ENCODE measurements at places on chromosomes 7 and 10. TPM values are rescaled to one million over a fixed set of nuclear protein-coding genes. Genes with fewer than 3 reads are reported as not detected.
A peak's percentile ranks its signal among the peaks of the same experiment; 100 is the strongest.

DNA sequence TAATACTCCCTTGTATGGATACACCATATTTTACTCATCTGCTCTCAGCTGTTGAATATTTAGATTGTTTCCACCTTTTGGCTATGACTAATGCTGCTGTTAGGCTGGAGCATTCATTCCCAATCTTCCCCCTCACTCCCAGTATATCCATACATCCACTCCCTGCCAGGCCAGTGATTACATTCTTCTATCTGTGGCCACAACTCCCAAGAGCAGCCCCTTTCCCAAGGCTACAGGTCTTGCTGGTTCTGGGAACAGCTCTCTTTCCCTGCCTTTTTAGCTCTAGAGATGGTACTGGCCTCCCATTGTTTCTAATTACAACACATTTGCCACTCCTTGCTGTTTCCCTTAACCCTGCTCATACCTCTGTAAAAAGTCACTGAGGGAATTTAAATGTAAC lies 28.2 kb downstream of the SFR1 start:
- H3K36me3 ChIP-seq, result no peaks in the 10 kb centered on the region
- no peak overlapping the region for H3K27ac ChIP-seq
- no peak for DNase-seq
- H3K4me3 ChIP-seq, result no peak overlapping the region
- H3K27me3 ChIP-seq, result no peaks in the 10 kb centered on the region
- H3K4me1 ChIP-seq, result no peaks in the 10 kb centered on the region

GRCh38 chr7:151028948-151029501 lies 775 bp downstream of the ABCB8 start:
- H3K27ac ChIP-seq, result peak overlapping the region; percentile 84
- H3K36me3 ChIP-seq, result no peaks in the 10 kb centered on the region
- no peaks in the 10 kb centered on the region for H3K27me3 ChIP-seq
- H3K4me3 ChIP-seq, result peak overlapping the region; percentile 63
- peaks cover 22% of the 10 kb centered on the region for H3K4me1 ChIP-seq
- no peak for DNase-seq

- no peak overlapping the region for H3K27ac ChIP-seq
- no peaks in the 10 kb centered on the region for H3K4me1 ChIP-seq
- H3K36me3 ChIP-seq, result no peaks in the 10 kb centered on the region
- no peak overlapping the region for H3K4me3 ChIP-seq
Measured at GRCh38 chr10:126687121-126687606, 16.7 kb upstream of the C10orf90 start.

DNA sequence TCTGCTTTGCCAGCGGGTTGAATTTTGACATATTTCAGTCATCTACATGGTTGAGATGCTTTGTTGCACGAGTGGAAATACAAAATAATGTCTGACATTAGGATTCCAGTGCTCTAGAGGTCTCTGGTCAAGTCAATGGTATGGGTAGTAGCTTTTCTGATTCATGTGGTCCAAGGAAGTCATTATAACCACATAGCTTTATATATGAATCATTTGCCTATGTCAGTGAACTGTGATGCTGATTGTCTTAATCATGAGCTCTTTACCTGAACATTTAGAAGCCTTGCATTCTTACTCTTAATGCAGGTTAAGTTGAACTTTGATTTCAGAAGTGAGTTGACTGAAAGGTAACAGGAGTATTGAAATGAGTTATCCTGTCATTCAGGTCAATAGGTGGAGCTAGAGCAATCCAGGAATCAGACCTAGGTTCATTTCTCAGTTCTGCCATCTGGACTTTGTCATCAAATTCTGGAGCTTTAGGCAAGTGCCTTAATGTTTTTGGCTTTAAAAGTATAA lies 3.3 kb downstream of the MAPK8 start:
- no peak overlapping the region for H3K27ac ChIP-seq
- no peak for DNase-seq
- no peak overlapping the region for H3K4me3 ChIP-seq
- H3K4me1 ChIP-seq, result peaks cover 31% of the 10 kb centered on the region
- no peaks in the 10 kb centered on the region for H3K36me3 ChIP-seq

DNA sequence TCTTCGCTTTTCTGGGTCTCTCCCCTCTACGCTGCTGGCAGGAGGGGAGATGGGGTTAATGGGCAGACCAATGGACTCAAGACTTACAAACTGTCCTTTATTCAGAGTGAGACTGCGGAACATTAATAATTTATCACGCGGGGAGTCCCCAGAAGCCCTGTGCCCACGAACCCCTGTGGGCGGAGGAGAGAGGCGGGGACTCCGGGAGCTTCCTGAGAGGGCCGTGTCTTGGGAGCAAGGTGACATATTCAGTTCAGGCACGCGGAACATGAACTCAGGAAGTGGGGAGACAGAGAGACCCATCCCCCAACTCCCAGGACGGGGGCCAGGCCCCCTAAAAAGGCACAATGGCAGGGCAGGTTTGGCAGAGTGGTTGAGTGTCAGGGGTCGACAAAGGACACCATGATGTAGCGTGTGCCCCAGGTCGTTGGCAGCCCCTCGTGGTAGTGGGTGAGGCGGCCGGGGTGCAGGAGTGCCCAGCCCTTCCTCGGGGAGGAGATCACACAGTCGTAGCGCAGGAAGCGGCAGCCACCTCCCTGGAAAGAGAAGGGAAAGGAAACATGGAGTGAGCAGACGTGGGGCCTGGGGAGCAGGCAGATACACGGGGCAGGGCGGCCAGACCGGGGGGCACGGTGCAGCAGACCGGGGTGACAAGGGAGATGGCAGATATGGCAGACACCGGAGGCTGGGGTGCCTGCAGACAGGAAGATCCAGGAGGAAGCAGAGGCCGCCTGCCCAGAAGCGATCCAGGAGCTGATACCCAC lies 5.2 kb upstream of the MOGAT3 start:
- no peak overlapping the region for H3K4me3 ChIP-seq
- H3K27ac ChIP-seq, result no peak overlapping the region
- peaks cover 28% of the 10 kb centered on the region for H3K4me1 ChIP-seq
- peaks cover 10% of the 10 kb centered on the region for H3K27me3 ChIP-seq
- no peaks in the 10 kb centered on the region for H3K36me3 ChIP-seq

DNA sequence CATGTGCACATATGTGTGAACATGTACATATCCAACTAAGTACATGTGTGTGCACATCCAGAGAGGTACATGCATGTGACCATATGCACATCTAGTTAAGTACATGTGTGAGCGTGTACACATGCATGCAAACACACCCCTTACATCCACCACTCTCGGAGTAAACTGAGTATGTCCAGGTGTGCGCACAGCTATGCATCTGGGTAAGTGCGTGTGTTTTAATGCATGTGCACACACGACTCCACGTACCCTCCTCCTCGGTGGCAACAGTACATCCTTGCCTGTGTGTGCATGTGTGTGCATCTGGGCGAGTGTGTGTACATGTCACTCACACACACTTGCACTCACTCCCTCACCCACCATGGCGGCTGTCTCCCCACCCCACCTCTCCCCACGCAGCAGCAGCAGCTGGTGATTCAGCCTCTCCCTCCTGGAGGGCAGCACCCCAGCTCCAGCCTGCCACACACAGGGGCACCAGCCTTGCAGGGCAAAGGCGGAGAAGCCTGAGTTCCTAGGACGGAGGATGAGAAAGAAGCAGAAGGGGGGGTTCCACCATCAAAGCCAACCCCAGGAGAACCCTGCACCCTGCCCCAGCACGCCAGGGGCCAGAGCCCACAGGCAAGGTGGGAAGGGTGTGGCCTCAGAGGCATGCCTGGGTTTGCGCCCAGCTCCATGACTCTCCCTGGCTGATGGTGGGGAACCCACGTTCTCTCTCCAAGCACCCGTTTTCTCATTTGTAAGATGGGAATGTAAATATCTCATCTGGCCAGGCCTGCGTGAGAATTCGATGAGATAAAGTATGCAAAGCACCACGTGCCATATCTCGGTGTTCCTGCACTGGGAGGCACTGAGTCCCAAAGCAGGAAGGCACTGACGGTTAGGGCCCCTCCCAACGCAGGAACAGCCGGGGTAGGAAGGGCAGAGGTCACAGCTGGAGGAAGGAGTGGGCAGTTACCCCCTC lies 27.7 kb upstream of the DNAAF5 start:
- H3K27ac ChIP-seq, result peak overlapping the region; percentile 46
- DNase-seq, result peak; percentile 73
- H3K27me3 ChIP-seq, result no peaks in the 10 kb centered on the region
- H3K4me1 ChIP-seq, result peaks cover 41% of the 10 kb centered on the region
- no peak overlapping the region for H3K4me3 ChIP-seq
- no peaks in the 10 kb centered on the region for H3K36me3 ChIP-seq

DNA sequence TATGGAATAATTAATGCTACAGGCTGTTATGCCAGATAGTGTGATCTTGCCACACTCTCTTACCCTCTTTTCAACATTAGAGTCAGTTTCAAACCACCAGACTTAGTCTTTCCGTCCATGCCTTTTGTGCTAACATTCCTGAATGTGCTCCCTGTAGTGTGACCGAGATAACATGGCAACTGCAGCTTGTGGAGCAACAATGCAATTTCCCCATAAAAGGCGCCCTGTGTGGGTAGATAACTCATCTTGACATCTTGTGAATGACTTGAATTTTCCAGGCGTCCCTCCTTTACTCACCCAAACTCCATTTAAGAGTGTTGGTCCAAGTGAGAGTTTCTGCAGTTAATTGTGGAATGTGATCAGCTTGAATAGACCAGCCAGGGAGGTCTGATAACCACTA lies 99.6 kb downstream of the DNAH11 start:
- no peaks in the 10 kb centered on the region for H3K36me3 ChIP-seq
- no peak for DNase-seq
- H3K4me1 ChIP-seq, result no peaks in the 10 kb centered on the region
- no peaks in the 10 kb centered on the region for H3K27me3 ChIP-seq

GRCh38 chr7:47648275-47648925 lies 66.5 kb upstream of the TNS3 start:
- peak overlapping the region; percentile 83 for H3K27ac ChIP-seq
- H3K27me3 ChIP-seq, result no peaks in the 10 kb centered on the region
- peaks cover 19% of the 10 kb centered on the region for H3K4me1 ChIP-seq
- no peak overlapping the region for H3K4me3 ChIP-seq
- no peak for DNase-seq

GRCh38 chr7:43108255-43109011 lies 4.0 kb upstream of the HECW1 start:
- peaks cover 18% of the 10 kb centered on the region for H3K4me1 ChIP-seq
- H3K36me3 ChIP-seq, result no peaks in the 10 kb centered on the region
- H3K27ac ChIP-seq, result no peak overlapping the region

- no peak overlapping the region for H3K27ac ChIP-seq
- no peaks in the 10 kb centered on the region for H3K27me3 ChIP-seq
- no peak overlapping the region for H3K4me3 ChIP-seq
- no peak for DNase-seq
- H3K4me1 ChIP-seq, result no peaks in the 10 kb centered on the region
Measured at GRCh38 chr7:137828456-137828855, 18.3 kb downstream of the DGKI start.

JAKMIP3 gene
- total RNA-seq, result 0.60 TPM

GRCh38 chr10:91711885-91712680 lies 79.2 kb upstream of the PPP1R3C start:
- H3K4me1 ChIP-seq, result no peaks in the 10 kb centered on the region
- H3K27me3 ChIP-seq, result no peaks in the 10 kb centered on the region
- H3K27ac ChIP-seq, result no peak overlapping the region
- no peak for DNase-seq
- H3K4me3 ChIP-seq, result no peak overlapping the region

C10orf53 gene
- total RNA-seq, result not detected

DNA sequence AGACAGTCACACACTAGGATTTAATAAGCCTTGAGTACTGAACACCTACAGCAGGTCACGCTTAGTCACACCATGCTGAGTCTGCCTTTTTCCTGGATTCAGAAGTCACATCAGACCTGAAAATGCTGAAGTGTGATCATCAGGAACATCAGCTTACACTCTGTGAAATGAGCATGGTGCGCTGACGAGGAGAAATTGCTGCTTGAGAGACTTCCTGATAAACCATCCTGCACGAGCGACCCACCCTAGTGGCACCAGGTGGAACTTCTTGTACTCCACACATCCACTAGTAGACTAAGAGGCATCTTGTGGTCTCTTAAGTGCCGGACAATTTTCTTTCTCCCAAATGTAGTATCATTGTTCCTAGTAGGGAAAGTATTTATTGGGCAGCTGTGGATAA lies 51.8 kb upstream of the MRLN start:
- H3K4me1 ChIP-seq, result peaks cover 32% of the 10 kb centered on the region
- no peak for DNase-seq
- peak overlapping the region; percentile 47 for H3K27ac ChIP-seq
- no peak overlapping the region for H3K4me3 ChIP-seq
- no peaks in the 10 kb centered on the region for H3K27me3 ChIP-seq
- H3K36me3 ChIP-seq, result peaks cover 96% of the 10 kb centered on the region

DNA sequence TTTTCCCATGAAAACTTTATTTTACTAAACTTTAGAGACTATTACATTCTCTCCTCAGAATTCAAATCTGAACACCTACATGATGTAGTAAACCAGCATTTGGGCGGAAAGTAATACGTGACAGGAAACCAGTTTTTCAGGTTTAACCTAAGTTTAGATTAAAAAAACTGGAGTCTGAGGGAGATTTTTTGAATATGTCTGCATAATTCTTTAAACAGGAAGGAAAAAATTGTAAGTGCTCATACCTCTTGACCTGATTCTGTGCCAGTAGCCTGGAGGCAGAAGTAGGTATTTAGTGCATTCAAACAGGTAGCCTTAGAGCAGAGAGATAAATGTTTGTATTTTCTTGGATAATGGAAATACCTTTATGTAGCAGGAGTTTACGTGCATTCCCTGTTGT lies 224.3 kb downstream of the MDFIC start:
- H3K27me3 ChIP-seq, result no peaks in the 10 kb centered on the region
- no peaks in the 10 kb centered on the region for H3K4me1 ChIP-seq
- no peak overlapping the region for H3K27ac ChIP-seq
- no peak overlapping the region for H3K4me3 ChIP-seq
- H3K36me3 ChIP-seq, result no peaks in the 10 kb centered on the region
- DNase-seq, result no peak

GFRA1 gene
- total RNA-seq, result 3.7 TPM
